ENCODE measurements at places on chromosomes 13 and 19. TPM values are rescaled to one million over a fixed set of nuclear protein-coding genes. Genes with fewer than 3 reads are reported as not detected.

Gene CCDC169
- 0.25 TPM for total RNA-seq

Gene NLRP4
- not detected for total RNA-seq

DNA sequence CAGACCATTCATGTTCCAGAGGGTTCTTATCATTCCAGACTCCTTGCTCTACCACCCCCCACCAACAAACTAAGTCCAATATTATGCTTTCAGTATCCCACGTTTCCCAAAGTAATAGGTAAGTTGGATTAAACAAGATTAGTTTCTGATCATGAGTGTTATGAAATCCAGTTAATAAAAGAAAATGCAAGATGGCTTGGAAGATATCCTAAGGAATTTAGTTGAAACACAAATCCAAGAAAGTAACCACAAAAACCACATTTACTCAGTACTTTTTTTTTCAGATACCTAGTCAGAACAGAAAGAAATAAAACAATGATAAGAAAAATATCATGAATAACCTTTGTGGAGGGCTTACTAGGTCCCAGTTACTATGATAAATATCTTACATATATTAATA, 119.4 kb upstream of the MIR17HG start:
- no peak for DNase-seq

DNA sequence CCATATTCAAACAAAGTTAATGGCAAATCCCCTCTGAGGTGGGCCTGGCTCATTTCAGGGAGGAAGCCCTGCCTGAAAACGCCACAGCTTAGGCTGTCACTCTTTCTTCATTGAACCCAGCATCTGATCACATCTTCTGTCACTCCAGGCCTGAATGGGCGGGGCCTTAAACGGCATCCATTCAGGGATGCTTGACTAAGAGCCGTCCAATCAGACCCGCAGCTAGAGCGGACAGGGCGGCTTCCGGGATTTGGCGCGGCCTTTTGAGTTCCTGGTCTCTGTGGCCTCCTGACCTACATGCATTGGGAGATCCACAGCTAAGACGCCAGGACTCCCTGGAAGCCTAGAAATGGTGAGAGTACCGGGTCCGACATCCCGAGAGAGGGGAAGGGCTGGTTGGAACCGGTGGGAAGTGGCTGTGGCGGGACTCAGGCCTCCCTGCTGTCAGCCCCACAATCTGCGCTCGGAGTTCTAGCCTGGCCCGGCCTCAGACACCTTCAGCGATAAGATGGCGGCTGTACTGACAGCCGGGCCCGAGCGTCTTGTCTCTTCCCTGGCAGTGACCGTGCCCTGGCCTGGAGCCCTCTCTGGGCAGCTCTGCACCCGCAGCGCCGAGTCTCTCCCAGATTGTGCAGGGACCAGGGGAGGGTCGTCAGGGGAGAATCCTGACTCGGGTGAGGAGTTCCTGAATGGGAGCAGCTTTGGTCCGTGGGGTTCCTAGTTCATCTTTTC, at the start of gene ZNF723:
ZNF723 (plus strand) TSS at position 261 of the 732 bp plus-strand sequence; CDS start at position 350, 89 bp downstream.
- no peak for DNase-seq

All from foreskin keratinocyte (primary cell).